ENCODE measurements at places on chromosomes 11 and 22. TPM values are rescaled to one million over a fixed set of nuclear protein-coding genes. Genes with fewer than 3 reads are reported as not detected.

GRCh38 chr11:130206141-130206540 is 46.6 kb downstream of the ST14 start:
- no peak for DNase-seq

- DNase-seq: peak; percentile 71
Observed at GRCh38 chr11:33987975-33988580, 63.5 kb upstream of the CAPRIN1 start.

DNA sequence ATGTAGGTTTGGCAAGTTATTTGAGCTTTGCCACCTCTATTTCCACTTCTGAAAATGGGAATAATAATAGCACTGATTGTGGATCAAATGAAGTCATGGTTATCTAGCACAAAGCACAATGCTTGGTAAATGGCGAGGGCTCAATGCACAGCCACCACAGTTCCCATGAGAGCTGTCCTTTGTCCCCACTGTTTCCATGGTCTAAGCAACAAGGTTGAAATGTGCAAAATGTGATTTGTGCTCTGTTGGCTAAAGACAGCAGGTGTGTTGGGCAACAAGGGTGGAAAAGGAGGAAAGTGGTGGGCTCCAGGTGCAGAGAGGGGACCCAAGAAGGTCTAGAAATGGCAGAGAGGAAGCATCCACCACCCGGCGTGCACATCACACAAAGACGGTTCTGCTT is 200.5 kb downstream of the TRIM29 start:
- no peak for DNase-seq

DNA sequence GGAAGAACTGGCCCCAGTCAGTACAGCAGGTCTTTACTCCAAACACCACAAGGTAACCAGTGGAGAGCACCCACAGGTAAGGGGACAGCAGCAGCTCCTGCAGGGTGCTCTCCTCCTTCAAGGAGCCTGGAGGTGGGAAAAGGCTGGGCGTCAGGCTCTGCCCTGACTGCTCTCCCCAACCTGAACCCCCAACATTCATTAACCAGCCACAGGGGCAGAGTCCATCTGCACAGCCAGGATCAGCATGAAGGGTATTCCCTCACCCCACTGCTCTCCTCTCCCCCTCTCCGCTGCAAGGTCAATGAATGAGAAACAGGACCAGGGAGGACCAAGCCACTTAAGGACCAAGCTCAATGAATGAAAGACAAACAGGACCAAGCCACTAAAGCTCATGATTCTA is 3.7 kb downstream of the SLC37A4 start:
- no peak for DNase-seq

DNA sequence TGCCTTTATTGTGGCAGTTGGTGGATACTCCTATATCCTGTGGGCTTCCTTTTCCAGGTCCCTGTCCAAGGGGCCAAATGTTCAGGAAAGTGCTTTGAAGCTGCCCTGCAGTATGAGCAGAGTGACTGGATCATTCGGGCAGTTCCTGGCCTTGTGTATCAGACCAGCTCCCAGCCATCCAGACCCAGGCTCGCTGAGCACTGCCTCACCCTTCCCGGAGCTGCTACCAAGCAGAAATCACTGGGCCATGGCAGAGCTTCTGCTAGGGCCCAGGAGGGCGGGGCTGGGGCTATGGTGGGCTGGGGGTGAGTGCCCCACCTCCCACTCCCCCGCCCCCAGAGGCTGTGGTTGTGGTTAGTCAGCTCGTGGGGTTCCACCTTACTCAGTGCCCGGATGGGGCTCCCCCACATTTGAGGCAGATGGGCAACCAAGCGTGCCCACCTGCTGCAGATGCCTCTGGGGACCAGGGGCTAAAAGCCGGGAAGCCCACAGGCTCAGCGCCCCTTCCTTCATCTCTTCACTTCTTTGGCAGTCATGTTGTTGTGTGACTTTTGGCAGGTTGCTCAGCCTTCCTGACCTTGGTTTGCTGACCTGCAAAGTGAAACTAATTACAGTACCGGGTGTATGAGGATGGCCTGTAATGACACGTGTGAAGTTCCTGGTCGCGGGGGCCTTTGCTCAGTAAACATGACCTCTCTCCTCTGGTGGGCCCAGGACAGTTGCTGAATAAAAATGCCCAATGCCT is 2.1 kb upstream of the LRRC32 start:
- no peak for DNase-seq

The TRPC6 gene
- total RNA-seq: 1.5 TPM

DNA sequence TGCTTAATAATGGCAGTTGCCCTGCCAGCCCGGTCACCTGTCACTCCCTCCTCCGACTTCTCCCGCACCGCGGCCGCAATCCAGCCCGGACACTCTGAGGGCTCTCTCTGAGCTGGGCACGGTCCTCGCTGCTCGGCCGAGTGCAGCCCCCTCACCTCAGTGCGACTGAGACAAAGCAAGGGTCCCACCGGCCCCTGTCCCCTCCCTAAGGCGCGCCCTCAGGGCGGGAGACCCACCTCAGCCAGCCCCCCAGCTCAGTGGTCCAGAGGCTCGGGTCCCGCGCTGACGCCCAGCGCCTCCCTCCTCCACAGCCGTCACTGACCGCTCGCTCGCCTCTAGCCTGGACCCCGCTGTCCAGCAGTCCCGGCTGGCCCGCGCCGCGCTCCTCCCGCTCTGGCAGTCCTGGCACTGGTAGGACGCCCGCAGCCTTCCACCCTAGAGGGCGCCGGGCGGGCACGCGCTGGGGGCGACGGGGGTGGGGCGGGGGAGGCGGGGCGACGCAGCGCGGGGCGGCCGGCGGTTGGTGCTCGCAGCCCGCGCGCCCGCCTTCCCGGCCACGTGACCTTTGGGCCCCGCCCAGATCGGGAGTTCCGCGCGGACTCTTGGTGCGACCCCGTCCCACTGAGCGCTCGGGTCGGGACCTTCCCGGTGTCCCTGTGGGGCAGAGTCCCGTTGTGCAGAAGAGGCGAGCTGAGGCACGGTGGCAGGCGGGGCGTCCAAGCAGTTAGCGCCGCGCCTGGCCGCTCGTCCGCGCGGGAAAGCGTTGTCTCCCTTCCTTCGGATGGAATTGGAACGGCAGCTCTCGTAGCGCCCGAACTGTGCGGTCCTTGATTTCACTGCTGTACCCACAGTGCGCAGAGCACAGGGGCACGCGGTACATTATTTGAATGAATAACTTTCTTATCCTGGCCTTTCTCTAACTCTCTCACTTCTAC is 7.8 kb upstream of the L3MBTL2 start:
- peak; percentile 32 for DNase-seq

DNA sequence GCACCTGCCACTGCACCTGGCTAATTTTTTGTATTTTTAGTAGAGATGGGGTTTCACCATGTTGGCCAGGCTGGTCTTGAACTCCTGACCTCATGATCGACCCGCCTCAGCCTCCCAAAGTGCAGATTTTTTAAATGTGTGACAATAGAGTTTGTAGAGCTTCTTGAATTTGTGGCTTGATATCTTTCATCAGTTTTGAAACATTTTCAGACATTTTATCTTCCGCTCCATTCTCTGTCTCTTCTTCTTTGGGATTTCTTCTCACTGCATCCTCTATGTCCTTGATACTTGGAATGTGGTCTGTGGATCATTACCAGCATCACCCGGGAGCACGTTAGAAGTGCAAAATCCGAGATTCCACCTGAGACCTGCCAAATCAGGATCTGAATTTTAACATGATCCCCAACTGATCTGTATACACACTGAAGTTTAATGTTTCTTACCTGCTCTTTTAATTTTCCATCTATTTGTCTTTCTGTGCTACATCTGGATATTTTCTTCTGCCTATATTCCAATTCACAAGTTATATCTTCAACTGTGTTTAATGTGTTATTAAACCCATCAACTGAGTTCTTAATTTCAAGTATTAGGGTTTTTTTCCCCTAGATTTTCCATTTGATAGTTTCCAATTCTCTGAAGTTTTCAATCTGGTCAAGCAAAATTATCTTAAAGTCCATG is 126.4 kb downstream of the CEP164 start:
- DNase-seq: no peak

DNA sequence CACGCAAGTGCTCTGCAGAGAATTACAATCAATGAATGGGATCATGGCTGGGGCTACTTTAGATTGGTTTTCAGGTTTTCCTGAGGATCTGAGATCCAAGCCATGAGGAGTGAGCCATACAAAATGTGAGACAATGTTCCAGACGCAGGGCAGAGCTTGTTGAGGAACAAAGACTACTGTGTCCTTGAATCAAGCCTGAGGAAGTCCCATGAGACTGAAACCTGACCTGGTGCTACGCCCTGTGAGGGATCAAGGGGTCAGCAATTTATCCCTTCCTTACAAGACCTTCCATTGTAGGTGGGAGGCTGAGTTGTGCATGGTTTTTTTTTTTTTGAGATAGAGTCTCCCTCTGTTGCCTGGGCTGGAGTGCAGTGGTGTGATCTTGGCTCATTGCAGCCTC is 2.1 kb downstream of the INCENP start:
- DNase-seq: no peak

DNA sequence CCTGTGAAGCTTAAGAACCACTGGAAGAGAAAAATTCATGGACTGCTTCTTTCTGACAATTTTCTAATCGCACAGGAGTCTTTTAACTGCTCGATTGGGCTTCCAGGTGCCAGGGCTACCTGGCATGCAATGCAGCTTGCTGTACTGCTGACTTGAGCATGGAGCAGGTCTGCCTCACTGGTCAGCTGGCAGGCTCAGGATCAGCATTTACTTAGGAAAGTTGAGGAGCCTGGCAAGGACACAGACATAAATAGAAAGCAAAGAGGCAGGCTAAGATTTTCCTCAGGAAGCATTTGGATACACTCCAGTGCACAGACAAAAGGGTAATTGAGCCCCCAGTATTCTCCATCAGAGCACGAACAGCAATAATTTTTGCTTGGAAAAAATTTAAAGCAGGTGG is 163.5 kb downstream of the CSNK2A3 start:
- no peak for DNase-seq

DNA sequence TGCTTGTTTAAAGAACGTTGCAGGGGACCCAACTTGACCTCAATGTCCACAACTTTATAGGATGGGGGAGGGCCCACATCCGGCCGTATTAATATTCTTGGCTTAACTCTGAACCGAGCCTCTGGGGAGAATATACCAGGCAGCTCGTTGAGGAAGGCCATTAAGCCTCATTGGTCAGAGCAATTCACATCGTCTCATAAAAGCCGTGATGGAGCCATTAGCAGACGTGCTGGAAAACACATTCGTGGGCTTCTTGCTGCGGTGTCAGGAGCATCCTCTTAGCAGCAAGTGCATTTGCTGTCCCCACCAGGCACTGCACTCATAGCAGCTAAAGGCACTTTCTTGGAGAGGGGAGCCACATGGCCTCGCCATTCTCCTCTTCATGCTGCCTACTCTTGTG is 14.9 kb downstream of the DSCAML1 start:
- DNase-seq: no peak

GRCh38 chr11:113549611-113550578 is 74.7 kb upstream of the DRD2 start:
- no peak for DNase-seq

The SERPIND1 gene
- total RNA-seq: not detected

The OR8A1 gene
- not detected for total RNA-seq

GRCh38 chr22:24871611-24872205 is 65.7 kb downstream of the SGSM1 start:
- DNase-seq: no peak

DNA sequence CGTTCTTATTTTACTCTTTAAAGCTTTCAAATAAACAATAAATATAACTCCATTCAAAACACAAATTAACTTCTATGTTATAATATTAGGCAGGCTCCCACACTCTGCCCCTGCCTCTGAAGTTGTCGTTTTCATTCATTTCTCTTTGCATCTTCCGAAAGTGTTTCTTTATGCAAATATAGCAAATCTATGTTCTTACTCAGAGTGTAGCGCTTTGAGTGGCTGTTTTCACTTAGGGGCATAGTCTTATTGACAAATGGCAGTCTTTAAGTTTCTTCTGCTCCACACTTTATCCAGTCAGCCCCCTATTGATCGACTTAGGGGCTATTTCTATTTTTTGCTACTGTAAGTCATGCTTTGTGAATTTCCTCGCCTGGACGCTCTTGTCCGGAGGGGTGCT is 45.3 kb upstream of the RTL6 start:
- DNase-seq: no peak

DNA sequence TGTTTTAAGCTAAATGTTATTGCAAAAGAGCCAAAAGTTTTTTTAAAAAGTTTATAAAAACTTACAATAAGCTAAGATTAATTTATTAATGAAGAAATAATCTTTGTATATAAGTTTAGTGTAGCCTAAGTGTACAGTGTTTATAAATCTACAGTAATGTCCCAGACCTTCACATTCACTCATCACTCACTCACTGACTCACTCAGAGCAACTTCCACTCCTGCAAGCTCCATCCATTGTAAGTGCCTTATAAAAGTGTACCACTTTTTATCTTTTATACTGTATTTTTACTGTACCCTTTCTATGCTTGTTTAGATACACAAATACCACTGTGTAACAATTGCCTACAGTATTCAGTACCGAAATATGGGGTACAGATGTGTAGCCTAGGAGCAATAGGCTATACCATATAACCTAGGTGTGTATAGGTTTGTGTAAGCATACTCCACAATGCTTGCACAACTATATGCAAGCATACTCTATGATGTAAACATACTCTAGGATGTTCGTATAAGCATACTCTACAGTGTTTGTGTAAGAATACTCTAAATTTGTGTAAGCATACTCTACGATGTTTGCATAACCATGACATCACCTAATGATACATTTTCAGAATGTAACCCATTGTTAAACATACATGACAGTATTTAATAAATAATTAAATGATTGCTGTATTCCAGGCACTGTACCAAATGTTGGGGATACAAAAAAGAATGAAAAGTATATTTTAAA is 953.0 kb downstream of the KCNA4 start:
- DNase-seq: peak; percentile 22

GRCh38 chr11:12674571-12674935 is 332 bp downstream of the TEAD1 start:
- no peak for DNase-seq

DNA sequence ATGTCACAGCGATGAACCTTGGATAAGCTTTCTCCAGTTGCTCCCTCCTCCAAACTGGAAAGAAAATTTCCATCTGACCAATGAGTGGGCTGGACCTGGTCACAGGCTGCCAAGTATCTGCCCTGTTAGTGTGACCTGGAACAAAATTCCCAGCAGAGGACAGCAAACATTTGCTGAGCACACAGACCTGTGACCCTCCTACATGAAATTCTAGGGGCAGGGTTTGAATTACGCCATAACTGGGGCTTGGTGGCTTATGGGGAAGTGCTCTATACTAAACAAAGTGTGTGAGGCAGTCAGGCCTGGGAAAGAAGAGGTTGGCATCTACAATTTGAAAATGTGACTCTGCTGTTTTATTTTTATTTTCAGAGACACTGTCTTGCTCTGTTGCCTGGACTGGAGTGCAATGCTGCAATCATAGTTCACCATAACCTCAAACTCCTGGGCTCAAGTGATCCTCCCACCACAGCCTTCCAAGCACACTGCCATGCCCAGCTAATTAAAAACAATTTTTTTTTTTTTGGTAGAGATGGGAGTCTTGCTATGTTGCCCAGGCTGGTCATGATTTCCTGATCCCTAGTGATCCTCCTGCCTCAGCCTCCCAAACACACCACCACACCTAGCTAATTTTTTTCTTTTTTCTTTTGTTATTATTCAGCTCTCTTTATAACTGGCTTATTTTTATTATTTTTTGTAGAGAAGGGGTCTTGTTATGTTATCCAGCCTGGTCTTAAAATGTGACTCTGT is 13.6 kb upstream of the XBP1 start:
- peak; percentile 39 for DNase-seq

The MICAL2 gene
- 88.6 TPM for total RNA-seq

- no peak for DNase-seq
Observed at GRCh38 chr22:45771711-45772110, 100.1 kb downstream of the ATXN10 start.

- DNase-seq: peak; percentile 88
Observed at GRCh38 chr11:108647701-108648527, 17.0 kb upstream of the DDX10 start.

The C11orf97 gene
- total RNA-seq: not detected

GRCh38 chr11:106137061-106137460 is 59.6 kb downstream of the AASDHPPT start:
- DNase-seq: peak; percentile 41
